ENCODE measurements at places on chromosomes 6 and 20. TPM values are rescaled to one million over a fixed set of nuclear protein-coding genes. Genes with fewer than 3 reads are reported as not detected.

FGD2 gene
- not detected for total RNA-seq

ATAT1 gene
- total RNA-seq: 2.0 TPM

PXMP4 gene
- 6.0 TPM for total RNA-seq

TAGAP gene
- total RNA-seq: not detected

CHRNA4 gene
- not detected for total RNA-seq

All from pericardium fibroblast (primary cell).